CD4-positive, alpha-beta T cell treated with Interleukin-15 for 1 hour (primary cell): ENCODE measurements at places on chromosomes 5 and 9.

GRCh38 chr5:76693141-76693540 lies 22.8 kb upstream of the F2R start:
- DNase-seq = no peak

GRCh38 chr9:82128011-82128696 lies 139.6 kb downstream of the SPATA31D1 start:
- peak; percentile 33 for DNase-seq

GRCh38 chr5:20466512-20466911 lies 478.5 kb upstream of the CDH18 start:
- no peak for DNase-seq

DNA sequence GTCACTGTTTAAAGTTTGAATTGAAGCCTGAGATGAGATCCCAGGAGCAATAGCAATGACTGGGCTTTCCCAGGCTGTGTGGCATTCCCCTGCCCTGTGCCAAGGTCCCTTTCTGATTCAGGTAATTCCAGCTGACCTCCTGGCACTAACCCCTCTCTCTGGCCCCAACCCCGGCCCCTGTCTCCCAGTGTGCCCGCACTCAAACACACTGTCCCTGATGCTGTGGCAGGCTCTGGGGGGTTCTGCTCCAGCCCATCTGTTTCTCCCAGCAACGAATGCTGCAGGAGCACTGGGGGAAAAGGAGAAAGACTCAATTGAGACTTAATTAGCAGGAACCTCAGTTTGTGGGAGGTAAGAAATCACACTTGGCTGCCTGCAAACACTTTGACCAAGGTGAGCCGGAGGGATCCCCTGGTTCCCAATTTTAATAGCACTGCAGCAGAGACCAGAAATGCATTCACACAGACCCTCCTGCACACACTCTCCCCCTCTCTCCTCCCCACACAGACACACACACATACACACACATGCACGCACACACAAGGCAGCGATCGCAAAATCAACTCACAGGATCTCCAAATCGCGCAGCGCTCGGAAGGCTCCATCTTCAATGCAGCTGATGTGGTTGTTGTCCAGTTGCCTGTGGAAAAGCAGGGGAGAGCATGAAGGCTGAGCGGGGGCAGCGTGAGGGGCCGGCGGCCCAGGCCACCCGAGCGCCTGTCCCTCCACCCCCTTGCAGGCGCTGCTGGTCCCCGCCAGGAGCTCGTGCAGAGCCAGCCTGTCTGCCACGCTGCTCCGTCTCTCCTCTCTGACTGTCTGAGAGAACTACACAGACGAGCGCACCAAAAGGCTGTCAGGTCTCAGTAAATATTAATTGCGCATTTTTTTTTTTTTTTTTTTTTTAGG lies 265.1 kb upstream of the PANK3 start:
- DNase-seq = no peak

- DNase-seq = peak; percentile 34
Measured at GRCh38 chr9:137064027-137064879, 6.1 kb downstream of the SAPCD2 start.

DNA sequence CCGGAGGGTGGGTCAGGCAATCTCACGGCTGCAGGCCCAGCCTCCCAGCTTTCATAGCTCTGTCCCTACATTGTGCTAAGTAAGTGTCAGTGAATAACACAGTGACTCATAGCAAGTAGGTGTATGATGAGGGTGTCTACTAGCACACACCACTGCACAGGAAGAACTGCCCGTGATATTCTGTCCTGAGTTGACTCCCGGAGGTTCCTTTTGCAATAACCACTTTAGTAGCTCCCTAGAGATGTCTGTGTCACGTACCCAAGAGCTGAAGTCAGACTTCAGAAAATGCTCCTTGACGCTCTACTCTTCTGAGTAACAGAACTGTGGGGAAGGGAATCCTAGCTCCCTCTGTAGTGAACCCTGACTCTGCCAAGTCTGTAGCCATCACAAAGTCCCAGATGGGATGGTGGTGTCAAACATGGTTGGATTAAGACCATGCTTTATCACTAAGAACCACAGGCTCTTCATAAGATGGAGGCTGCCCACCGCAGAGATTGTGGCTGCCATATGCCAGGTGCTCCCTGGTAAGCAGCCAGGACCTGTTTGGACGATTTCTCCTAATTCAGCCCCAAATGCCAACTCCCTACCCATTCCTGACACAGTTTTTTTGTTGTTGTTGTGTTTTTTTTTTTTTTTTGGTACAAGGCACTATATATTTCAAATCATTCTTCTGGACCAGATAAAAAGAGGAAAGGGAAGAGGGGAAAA lies 352.6 kb upstream of the PANK3 start:
- no peak for DNase-seq

GRCh38 chr5:15524712-15525111 lies 24.7 kb downstream of the FBXL7 start:
- no peak for DNase-seq

GRCh38 chr5:77155179-77155785 lies 55.2 kb upstream of the PDE8B start:
- peak; percentile 60 for DNase-seq

DNA sequence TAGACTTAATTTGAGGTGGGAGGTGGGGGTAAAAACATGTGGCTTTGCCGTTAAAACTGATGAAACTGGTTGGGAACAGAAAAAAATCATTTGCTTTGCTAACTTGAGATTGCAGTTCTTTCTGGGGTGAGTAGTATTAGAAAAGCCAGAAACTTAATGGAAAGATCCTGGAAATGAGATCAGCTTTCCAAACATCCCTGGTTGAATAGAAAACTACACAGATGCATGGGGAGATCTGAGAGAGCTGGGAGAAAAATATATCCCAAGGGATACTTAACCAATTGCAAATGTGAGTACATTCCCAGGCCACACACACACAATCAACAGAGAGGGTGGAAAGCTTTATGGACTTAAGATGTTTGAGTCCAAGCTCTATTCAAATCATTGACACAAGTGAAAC lies 222.3 kb downstream of the YTHDC2 start:
- no peak for DNase-seq

DNA sequence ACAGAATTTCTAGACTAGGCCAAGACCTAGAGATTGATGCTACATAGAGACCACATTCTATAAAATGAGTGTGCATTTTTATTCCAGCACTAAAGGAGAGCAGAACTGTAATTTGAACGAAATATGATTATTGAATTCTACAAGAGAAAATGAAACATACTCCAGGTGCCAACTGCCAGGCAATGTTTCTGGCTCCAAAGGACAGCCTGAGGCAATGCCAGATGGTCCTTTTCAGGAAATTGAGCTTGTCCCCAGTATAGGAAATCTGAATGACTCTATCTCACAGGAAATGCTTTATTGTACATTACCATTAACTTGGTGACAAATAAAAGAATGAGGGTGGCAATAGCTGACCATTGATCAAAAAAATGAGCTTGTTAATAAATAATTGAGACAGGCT lies 28.8 kb upstream of the RASGRF2 start:
- no peak for DNase-seq

DNA sequence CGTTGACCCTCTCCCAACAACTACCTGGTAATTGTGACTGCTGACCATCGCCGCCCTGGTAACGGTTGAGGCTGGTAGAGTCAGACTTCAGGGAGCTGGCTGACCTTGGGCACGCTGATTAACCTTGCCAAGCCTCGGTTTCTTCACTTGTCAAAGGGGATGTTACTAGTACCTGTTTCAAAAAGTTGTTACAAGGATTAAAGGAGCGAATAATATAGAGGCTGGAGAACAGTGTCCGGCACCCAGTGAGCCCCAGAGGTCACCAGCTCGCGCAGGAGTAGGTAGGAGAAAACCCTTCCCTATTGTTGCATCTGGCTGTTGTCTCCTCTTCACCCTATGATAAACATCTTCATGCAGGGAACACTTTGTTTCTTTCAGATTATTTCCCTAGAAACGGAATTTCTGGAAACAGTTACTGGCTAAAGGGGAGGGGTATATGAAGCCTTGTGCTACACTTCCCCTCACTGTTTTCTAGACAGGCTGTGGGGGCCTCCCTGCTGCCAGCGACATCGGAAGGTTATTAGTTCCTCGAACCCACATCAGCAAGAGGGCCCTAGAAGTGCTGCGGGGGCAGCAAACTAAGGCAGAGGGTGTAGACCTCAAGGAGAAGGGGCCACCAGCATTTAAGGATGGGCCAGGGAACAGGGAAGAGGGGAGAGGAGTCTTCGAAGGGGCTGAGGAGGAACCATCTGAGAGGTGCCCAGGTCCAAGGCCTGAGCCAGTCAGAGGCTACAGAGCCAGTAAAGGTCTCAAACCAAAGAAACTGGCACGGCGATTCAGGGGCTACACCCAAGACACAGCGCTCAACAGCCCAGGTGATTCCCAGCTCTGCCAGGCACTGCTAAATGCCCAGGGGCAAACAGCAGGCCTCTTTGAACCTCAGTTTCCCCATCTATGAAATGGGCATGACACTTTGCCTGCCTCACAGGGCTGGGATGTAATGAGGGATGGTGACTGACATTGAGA lies 37.6 kb downstream of the HRH2 start:
- no peak for DNase-seq

- no peak for DNase-seq
Measured at GRCh38 chr5:164680812-164681520, 1175.5 kb downstream of the MAT2B start.

- peak; percentile 71 for DNase-seq
Measured at GRCh38 chr5:40437452-40437861, 242.3 kb upstream of the PTGER4 start.

- DNase-seq = no peak
Measured at GRCh38 chr5:113070901-113071300, 94.3 kb downstream of the DCP2 start.

GRCh38 chr9:20671635-20672034 lies 12.4 kb upstream of the FOCAD start:
- no peak for DNase-seq

DNA sequence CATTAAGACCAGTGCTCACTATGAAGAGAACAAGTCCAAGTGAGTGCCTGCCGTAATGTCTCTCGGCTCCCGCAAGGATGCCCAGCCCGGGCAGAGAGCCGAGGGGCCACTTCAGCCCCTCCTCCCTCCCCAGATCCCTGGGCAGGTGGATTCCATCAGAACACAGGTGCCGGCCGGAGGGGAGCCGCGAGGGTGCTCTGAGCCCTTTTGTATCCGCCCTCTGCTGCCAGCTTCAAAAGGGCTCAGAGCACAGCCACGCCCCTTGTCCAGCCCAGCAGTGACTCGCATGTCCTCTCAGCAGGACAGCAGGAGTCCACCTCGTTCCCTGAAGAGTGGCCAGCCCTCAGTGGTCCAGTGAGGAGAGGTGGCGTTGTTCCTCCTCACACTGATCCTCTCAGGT lies 43.9 kb downstream of the CYFIP2 start:
- no peak for DNase-seq

DNA sequence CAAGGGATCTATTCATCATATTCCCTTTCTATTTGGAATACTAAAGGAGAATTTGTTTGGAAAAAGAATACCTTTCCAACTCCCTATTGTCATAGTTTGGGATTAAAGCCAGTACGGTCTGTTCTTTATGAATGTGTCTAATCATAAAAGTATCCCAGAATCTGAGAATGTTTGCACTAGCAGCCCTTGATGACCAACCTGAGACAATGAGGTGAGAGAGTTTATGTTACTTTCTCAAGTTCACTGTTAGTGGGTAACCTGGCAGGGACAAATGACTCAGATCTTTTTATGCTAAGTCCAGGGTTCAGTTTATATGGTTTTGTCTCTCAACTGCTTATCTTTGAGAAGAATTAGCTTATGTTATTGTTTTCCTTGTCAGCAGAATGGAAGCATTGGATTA lies 25.3 kb upstream of the TLR4 start:
- no peak for DNase-seq

DNA sequence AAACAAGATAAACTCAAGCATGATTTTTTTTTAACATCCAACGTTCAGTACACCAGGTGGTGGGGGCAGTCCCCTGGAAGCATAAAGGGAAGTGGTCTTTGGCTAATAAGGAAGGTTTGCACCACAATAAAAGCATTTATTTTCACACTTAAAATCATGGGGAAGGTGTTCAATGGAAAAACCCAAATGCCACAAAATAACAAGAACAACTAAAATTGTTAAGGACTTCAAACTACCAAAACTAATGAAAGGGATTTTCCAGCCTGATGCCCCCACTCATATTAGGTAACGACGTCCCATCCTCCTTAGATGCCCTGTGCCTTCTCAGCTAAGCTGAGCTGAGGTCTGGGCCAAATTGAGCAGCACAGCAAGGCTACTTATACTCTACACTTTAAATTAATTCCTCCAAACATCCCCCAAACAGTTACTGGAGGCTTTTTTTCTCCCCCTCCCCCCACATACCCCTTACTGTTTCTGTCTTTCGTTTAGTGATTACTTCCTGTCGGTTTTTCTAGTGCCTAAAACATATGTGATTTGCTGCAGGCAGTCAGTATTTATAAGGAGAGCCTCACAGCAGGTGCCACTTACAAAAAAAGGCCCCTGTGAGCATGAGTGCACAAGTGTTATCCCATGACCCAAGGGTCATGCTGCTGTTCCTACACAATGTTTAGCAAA lies 259.7 kb upstream of the ZNF608 start:
- peak; percentile 23 for DNase-seq

- DNase-seq = no peak
Measured at GRCh38 chr9:128001779-128002298, 21.1 kb upstream of the EEIG1 start.

DNA sequence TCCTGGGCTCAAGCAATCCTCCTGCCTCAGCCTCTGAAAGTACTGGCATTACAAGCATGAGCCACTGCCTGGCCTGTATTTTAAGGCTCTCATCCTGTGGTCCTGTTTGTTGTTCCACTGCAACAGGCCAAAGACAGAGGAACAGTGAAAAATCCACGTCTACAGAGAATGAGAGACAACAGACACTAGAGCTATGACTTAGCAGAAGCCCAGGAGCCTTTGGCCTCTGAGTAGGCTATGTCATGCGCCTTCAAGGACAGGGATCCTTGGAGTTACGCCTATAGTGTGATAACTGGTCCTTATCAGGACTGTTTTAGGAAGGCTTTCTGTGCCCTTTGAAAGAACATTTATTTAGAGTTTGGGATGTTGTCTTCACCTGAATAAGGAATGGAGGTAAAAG lies 10.5 kb downstream of the POC5 start:
- no peak for DNase-seq

- no peak for DNase-seq
Measured at GRCh38 chr5:164002628-164003027, 497.2 kb downstream of the MAT2B start.

DNA sequence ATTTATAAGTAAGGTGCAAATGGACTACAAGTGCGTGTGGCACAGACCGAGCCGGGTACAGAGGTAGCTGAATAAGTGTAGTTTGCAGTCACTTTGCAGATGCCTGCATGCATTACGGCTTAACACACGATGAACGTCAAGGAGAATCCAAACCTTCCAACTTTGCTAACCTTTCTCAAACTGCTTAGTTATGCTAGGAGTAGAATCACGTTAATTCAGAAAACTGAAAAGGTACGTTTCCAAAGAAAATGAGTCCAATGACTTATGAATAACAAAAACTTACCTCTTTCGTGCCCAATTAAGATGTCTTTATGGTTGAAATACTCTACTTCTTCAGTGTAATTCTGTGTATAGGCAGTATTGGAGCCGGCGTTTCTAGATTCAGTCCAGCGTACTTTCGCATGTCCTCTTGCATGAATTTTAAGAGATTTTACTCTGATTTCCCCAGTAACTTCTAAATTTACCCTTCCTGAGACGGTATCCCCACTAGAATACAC lies 539 bp downstream of the ARRDC3 start:
- peak; percentile 25 for DNase-seq

GRCh38 chr5:41250351-41250987 lies 37.1 kb upstream of the C6 start:
- no peak for DNase-seq
